ENCODE measurements at places on chromosomes 16 and 17.
A peak's percentile ranks its signal among the peaks of the same experiment; 100 is the strongest.

DNA sequence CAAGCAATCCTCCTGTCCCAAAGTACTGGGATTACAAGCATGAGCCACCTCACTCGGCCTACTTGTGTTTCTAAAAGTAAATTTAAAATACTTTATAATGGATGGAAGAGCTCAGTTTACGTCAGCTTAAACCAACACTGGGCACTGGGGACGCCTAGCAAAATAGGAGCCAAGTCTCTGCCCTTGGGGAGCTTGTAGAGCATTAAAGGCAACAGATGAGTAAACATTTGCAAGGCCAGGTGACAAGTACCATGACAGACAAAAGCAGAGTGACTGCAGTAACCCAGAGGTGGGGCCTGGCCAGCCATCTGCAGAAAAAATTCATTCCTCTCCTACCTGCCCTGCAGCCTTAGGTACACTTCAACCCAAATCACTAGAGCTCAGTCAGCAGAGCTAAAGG, 12.1 kb upstream of the NLK start:
- DNase-seq, result no peak

DNA sequence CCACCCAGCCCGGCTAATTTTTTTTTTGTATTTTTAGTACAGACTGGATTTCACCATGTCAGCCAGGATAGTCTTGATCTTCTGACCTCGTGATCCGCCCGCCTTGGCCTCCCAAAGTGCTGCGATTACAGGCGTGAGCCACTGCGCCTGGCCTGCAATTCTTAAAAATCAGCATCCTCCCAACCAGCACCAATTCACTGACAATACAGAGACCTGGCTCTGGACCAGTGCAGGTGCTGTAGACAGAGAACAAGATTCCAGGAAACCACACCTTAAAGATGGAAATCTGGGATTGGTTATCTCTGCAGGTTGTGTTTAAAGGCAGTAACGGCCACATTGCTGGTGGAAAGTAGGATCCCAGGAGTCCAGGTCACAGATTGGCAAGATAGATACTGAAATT, 33.6 kb downstream of the TBC1D3B start:
- DNase-seq, result no peak

DNA sequence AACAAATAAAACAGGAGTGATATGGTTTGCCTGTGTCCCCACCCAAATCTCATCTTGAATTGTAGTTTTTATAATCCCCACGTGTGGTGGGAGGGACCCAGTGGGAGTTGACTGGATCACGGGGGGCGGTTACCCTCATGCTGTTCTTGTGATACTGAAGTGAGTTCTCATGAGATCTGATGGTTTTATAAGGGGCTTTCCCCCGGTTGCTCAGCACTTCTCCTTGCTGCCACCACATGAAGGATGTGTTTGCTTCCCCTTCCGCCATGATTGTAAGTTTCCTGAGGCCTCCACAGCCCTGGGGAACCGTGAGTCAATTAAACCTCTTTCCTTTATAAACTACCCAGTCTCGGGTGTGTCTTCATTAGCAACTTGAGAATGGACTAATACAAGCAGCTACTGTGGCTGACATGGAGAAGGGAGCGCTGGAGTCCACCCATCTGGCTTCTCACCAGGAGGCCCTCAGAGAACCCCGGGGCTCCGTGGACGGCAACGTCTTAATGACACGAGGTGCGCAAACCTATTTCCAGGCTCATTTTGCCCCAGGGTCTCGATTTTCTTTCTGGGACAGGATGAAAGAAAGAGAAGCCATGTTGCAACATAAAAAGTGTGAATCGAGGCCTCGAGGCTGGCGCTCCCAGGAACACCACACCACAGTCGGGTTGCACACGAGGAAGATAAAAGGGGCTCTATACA, 129.5 kb downstream of the DYNLRB2 start:
- DNase-seq, result no peak

DNA sequence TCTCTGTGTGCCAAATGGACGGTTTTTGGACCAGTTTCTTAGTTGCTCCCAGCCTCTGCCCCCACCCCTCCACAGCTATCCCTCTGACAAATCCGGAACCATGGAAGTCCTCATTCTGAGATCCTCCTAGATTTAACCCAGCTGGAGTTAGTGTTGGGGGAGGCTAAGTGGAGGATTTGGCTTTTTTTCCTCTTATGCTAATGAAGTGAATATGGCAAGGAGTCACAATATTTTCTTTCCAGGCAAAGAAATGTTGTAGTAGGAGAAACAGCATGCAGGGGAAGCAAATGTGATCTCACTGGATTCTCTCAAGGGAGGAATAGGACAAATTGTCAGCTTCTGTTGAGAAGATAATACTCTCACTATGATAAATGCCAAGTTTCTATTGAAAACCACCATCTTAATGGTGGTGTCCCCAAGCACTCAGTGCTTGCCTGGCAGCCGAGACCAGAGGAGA, 159.5 kb downstream of the MSI2 start:
- no peak for DNase-seq

- DNase-seq, result peak; percentile 69
These were observed 1.0 kb upstream of the RHOT1 start for GRCh38 chr17:32141258-32141657.
